LoVo (cell line): ENCODE measurements at places on chromosomes 3 and 15.

DNA sequence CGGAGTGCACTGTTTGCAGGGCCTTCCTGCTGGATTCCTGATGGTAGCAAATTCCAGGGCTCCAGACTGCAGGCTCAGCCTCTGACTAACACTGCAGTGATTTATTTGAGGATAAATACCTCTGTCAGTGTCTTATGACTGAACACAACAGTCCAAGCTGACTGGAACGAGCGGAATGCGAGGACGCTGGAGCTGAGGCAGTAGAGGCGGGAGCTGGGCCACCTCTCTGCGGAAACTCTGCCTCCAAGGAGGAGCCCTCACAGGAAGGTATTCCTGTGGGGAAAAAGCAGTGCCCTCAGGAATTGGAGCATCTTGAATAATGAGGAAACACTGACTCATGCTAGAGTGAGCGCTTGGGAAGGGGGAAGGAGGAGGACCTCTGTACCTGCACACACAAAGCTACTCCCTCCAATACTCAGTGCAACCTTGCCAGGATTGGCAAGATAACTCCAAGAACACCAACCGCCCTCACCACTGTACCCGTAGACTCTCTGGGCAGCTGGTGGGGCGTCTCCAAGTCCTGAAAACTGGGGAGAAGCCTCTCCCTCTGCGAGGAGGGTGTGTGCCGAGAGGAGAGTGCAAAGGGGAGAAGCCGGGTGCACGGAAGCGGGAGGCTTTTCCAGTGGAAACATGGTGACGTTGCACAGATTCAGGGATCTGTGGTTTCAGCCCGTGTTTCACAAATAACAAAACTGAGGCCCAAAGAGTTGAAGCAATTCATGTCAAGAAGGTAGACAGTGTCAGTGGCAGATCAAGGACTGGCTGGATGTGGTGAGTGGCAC is 43.0 kb downstream of the VGLL4 start:
- DNase-seq = no peak

DNA sequence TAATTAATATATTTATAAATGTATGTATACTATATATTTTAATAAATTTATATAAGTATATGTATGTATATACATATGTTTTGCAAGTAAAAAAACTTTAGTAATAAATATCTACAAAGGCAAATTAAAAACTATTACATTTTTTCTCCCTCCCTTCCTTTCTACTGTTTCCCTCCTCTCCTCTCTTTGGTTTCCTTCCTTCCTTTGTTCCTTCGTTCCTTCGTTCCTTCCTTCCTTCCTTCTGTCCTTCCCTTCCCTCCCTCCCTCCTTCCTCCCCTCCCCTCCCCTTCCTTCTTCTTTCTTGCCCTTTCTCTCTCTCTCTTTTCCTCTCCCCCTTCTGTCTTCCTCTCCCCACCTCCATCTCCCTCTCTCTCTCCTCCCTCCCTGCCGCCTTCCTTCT is 423.6 kb downstream of the LPP start:
- no peak for DNase-seq

GRCh38 chr15:60344987-60345386 is 52.8 kb downstream of the ANXA2 start:
- no peak for DNase-seq

- no peak for DNase-seq
These were observed 28.0 kb upstream of the PIGZ start for GRCh38 chr3:196996454-196997265.

GRCh38 chr3:126537730-126538281 is 13.9 kb downstream of the CHST13 start:
- no peak for DNase-seq

DNA sequence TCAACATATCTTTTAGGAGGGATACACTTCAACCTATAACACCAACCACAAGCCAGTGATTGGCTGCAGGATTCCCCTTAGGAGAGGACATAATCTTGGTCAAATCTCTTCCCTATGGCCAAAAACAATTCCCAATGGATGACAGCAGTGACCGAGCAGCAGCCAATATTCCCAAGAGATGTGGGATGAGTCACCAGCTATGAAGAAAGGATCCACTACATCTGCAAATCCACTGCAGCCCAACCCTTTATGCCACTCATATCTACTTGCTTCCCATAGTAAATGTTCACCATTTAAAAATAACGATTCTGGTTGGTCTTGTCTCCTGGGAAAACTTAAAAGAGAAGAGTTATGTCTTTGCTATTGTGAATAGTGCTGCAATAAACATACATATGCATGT is 4.5 kb upstream of the IQCF5 start:
- no peak for DNase-seq

DNA sequence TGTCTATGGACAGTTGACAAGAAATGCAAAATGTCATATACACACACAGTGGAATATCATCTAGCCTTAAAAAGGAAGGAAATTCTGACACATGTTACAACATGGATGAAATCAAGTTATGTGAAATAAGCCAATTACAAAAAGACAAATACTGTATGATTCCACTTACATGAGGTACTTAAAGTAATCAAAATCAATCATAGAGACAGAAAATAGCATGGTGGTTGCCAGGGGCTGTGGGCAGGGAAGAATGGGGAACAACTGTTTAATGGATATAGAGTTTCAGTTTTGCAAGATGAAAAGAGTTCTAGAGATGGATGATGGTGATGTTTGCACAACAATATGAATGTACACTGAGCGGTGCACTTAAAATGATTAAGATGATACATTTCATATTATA is 613.8 kb upstream of the ZNF385D start:
- no peak for DNase-seq

GRCh38 chr15:91514147-91514546 is 339.4 kb upstream of the SLCO3A1 start:
- no peak for DNase-seq

GRCh38 chr3:140399871-140400270 is 278.0 kb upstream of the TRIM42 start:
- DNase-seq = no peak

- DNase-seq = no peak
These were observed 51.5 kb upstream of the CCDC174 start for GRCh38 chr3:14600075-14600474.
